NCI-H2029 treated with DMSO at 0.1 percent for 48 hours (cell line): ENCODE measurements at places on chromosomes 16 and 17.

DNA sequence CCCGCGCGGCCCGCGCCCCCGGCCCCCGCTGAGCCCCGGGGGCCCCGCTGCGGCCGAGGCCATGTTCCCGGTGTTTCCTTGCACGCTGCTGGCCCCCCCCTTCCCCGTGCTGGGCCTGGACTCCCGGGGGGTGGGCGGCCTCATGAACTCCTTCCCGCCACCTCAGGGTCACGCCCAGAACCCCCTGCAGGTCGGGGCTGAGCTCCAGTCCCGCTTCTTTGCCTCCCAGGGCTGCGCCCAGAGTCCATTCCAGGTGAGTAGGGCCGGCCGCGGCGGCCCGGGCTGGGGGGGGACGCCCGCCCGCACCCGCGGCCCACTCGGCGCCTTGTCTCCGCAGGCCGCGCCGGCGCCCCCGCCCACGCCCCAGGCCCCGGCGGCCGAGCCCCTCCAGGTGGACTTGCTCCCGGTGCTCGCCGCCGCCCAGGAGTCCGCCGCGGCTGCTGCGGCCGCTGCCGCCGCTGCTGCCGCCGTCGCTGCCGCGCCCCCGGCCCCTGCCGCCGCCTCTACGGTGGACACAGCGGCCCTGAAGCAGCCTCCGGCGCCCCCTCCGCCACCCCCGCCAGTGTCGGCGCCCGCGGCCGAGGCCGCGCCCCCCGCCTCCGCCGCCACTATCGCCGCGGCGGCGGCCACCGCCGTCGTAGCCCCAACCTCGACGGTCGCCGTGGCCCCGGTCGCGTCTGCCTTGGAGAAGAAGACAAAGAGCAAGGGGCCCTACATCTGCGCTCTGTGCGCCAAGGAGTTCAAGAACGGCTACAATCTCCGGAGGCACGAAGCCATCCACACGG, 504 bp downstream of the MAZ start:
- no peak for DNase-seq

GRCh38 chr17:82776454-82776853, 24.6 kb downstream of the TBCD start:
- no peak for DNase-seq

DNA sequence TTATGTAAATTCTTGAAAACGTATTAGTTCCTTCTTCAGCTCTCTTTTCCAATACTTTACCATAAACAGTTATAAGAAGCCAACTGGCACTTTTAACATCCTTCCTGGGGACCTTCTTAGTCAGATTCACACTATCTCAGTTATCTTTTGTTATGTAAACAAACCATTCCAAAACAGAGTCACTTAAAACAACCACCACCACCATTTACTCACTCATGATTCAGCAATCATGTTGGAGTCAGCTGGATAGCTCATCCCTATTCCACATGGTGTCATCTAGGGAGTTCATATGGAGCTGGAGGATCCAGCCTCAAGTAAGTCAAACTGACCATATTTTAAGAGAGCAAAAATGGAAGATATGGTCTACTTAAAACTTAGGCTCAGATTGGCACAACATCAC, 240.3 kb upstream of the IRX3 start:
- DNase-seq, result no peak

DNA sequence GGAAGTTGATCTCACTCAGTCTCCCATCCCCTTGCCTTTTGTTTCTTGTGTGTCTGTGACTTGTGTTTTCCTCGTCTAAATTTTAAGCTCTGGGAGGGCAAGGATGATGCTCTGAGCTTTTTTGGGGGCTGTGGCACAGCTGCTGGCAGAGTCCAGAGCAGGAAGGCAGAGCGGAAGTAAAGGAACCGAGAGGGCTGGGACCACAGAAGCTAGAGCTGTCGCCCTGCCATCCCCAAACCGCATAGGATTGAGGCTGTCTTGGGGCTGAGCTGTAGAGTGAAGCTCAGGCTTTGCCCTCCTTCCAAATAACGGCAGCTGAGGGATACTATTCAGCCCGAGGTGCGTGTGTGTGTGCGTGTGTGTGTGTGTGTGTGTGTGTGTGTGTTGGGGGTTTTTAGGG, 3.8 kb upstream of the DNAH2 start:
- DNase-seq, result no peak

DNA sequence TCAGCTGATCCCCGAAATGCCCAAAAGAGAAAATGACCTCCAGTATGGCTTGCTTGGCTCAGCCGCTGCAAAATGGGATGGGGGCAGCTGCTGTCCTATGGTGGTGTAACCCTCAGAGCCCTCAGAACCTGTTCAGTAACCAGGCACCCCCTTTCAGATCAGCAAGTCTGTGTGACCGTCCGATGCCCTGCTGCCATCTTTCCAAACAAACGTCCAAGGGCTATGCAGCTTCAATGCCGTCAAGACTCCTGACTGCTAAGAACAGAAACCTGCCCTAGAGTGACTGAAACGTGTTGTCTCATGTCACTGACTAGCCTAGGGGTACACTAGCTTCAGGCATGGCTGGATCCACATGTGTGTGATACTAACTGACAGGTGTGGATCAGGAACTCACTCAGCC, 70.4 kb downstream of the GNAO1 start:
- DNase-seq, result no peak

DNA sequence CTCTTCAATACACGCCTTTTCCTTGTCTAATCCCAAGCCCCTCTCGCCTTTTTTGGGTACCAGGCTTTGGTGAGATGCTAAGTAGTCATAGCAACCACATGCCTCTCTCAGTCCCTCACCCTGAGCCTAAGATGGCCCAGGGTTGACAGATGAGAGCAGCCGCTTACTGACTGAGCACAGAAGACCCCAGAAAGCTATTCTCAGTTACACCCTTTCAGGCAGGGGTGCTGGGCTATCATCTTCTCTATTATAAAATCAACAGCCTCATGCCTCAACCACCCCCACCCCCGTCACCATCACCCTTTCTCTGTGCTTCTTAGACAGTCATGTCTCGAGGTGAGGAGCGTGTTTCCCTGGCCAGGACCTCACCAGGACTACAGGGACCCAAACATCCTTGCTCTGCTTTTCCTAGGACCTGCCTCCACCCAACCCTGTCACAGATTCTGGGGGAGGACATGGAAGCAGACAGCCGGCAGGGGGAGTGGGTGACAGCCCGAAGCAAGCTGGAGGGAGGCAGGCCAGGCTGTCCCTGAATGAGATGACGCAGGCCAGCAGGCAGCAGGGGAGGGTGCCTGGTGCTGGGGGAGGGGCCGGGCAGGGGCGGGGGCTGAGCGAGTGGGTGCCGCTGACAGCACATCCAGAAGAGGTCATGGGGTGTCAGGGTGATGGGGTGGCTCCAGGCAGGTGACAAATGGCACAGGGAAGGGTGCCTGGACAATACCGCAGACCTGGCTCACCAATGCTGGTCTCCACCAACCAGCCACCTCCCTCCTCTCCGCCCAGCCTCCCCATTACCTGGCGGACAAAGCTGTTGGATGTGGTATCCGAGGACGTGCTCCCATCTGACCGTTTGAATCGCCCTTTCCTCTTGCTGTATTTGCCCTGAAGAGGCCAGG, 3.1 kb downstream of the CACNB1 start:
- no peak for DNase-seq

DNA sequence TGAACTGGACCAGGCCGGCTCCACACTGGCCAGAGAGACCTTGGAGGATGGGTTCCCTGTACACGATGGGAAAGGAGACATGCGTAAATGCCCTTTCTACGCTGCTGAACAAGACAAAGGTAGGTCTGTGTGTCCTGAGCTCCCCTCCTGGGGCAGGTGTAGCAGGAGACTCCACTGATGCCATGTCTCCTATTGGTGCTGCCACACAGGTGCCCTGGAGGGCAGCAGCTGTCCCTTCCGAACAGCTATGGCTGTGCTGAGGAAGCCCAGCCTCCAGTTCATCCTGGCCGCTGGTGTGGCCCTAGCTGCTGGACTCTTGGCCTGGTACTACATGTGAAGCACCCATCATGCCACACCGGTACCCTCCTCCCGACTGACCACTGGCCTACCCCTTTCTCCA, 29.2 kb downstream of the CDIP1 start:
- DNase-seq, result no peak

DNA sequence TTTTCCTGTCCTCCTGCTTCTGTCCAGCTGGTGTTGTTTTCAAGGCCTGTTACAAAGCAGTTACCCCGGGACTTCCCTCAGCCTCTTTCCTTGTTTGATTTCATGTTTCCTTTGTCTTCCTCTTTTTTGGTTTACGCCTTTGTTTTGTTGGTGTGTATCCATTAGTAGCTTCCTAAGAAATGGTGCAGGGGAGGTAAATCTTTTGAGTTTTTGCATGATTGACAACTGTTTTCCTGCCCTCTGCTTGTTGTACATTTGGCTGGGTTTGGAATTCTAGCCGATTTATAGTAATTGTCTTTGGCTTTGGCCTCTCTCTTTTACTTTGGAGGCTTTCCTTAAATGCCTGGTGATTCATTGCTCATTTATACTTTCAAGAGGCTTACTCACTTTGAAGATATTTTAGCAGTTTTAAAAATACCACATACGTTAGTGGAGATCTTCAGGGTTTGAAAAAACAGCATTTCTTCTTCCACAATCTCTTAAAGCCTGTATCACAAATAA, 32.8 kb downstream of the DNAH2 start:
- no peak for DNase-seq

DNA sequence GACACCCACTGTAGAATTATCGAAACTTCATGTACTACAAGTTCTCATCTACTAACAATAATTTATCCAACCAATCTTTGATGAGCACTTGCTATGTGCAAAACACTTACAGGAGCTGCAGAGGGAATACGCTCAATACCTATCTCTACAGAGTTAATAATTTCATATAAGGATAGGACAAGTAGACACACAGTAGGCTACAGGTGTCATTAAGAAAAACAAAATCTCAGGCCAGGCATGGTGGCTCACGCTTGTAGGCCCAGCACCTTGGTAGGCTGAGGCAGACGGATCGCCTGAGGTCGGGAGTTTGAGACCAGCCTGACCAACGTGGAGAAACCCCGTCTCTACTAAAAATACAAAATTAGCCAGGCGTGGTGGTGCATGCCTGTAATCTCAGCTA, 91.3 kb upstream of the PLEKHM1 start:
- no peak for DNase-seq

- no peak for DNase-seq
Measured at GRCh38 chr17:21089933-21090901, 36.5 kb upstream of the DHRS7B start.
